ENCODE measurements at places on chromosomes 6 and 20. TPM values are rescaled to one million over a fixed set of nuclear protein-coding genes. Genes with fewer than 3 reads are reported as not detected.

MEI4 gene
- 0.59 TPM for polyA plus RNA-seq

SCRT2 gene
- not detected for polyA plus RNA-seq

SLC2A10 gene
- polyA plus RNA-seq = 4.6 TPM

ZBTB2 gene
- polyA plus RNA-seq = 4.6 TPM

HCRTR2 gene
- 0.16 TPM for polyA plus RNA-seq

OPRL1 gene
- polyA plus RNA-seq = 0.81 TPM

All from right cardiac atrium (tissue), 5 donors.